Activated B cell treated with CpG ODN at 0.5 μM for 24 hours (primary cell): ENCODE measurements at places on chromosomes 11 and 22. TPM values are rescaled to one million over a fixed set of nuclear protein-coding genes. Genes with fewer than 3 reads are reported as not detected.

DNA sequence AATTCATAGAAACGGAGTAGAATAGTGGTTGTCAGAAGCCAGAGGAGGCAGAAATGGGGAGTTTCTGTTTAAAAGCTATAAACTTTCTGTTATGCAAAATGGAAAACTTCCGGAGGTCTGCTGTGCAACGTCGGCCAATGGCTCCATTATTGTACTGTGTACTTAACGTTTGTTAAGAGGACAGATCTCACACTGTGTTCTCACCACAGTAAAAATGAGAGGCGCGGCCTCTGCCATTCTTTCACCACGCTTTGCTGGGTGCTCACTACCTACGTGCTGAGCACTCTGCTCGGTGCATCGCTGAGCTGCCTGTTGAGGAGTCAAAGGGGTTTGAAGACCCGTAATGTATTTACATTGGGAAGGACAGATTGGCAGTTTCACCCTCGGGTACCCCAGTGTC, 218.8 kb upstream of the B3GAT1 start:
- H3K27me3 ChIP-seq, result peaks cover 3% of the 10 kb centered on the region
- DNase-seq, result no peak
- H3K4me1 ChIP-seq, result no peaks in the 10 kb centered on the region
- no peak overlapping the region for H3K4me3 ChIP-seq

DNA sequence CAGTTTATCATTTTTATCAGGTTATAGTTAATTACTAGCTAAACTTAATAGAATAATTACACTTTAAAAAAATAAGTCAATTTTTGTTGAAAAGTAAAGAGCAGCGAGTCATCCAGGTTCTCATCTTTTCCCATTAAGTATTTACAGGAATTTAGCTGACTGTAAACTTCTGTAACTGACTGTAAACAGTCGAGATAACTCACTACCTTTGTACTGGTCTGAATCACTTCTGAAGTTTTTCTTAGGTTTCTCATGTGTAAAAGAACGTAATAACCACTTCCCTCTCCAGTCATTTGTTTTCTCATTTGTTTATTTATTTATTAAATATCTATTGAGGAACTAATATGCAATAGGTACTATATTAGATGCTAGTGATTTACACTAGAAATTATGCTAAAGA, 270.8 kb downstream of the DYNC2H1 start:
- no peak for DNase-seq
- no peaks in the 10 kb centered on the region for H3K27me3 ChIP-seq
- no peak overlapping the region for H3K4me3 ChIP-seq
- H3K4me1 ChIP-seq, result no peaks in the 10 kb centered on the region
- no peaks in the 10 kb centered on the region for H3K36me3 ChIP-seq

DNA sequence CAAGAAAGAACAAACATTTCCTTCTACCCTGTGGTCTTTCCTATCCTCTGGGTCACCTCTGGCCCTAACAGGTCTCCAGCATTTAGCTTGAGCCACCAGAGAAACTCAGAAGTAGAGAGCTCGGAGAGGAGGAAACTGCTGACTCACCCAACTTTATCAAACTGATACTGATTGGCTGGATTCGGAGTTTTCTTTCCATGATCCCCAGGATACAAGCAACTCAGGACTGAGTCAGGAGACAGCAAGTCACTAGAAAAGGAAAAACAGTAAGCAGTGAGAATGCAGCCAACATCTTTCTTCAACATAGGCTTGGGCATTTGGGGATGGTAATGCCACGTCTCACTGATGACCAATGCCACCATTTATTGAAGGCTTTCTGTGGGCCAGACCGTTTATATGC, 32.7 kb downstream of the THOC5 start:
- no peaks in the 10 kb centered on the region for H3K4me1 ChIP-seq
- H3K4me3 ChIP-seq, result no peak overlapping the region
- H3K27me3 ChIP-seq, result no peaks in the 10 kb centered on the region
- DNase-seq, result no peak
- H3K27ac ChIP-seq, result no peak overlapping the region

- no peak overlapping the region for H3K4me3 ChIP-seq
- H3K27ac ChIP-seq, result no peak overlapping the region
- no peaks in the 10 kb centered on the region for H3K27me3 ChIP-seq
- no peaks in the 10 kb centered on the region for H3K4me1 ChIP-seq
Measured at GRCh38 chr11:56624661-56625110, 10.0 kb upstream of the OR5M1 start.

GRCh38 chr22:27348634-27349033, 452.9 kb downstream of the MN1 start:
- no peaks in the 10 kb centered on the region for H3K36me3 ChIP-seq
- no peak overlapping the region for H3K4me3 ChIP-seq
- no peak overlapping the region for H3K27ac ChIP-seq
- no peaks in the 10 kb centered on the region for H3K4me1 ChIP-seq
- no peak for DNase-seq

GRCh38 chr11:85572056-85572455, 55.1 kb downstream of the DLG2 start:
- no peak overlapping the region for H3K27ac ChIP-seq
- H3K27me3 ChIP-seq, result peaks cover 14% of the 10 kb centered on the region
- no peak overlapping the region for H3K4me3 ChIP-seq
- DNase-seq, result no peak

DNA sequence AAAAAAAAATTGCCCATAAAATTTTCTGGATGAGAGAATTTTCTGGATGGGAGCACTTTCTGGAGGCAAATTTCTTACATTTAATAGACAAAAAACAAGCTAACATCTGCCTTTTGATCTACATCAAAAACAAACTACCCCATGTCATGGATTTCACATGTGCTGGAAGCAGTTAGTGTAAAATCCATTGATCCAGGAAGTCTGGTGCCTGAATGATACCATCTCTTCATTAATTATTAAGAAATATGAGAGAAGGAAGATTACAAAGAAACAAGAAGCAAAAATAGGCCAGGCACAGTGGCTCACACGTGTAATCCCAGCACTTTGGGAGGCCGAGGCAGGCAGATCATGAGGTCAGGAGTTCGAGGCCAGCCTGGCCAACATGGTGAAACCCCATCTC, 53.2 kb upstream of the FAM181B start:
- no peak for DNase-seq
- no peak overlapping the region for H3K27ac ChIP-seq
- H3K4me1 ChIP-seq, result no peaks in the 10 kb centered on the region
- no peaks in the 10 kb centered on the region for H3K36me3 ChIP-seq

Gene NXPE4
- not detected in 2 replicates for total RNA-seq
